NCI-H1694 (cell line): ENCODE measurements at places on chromosomes 11 and 22.

DNA sequence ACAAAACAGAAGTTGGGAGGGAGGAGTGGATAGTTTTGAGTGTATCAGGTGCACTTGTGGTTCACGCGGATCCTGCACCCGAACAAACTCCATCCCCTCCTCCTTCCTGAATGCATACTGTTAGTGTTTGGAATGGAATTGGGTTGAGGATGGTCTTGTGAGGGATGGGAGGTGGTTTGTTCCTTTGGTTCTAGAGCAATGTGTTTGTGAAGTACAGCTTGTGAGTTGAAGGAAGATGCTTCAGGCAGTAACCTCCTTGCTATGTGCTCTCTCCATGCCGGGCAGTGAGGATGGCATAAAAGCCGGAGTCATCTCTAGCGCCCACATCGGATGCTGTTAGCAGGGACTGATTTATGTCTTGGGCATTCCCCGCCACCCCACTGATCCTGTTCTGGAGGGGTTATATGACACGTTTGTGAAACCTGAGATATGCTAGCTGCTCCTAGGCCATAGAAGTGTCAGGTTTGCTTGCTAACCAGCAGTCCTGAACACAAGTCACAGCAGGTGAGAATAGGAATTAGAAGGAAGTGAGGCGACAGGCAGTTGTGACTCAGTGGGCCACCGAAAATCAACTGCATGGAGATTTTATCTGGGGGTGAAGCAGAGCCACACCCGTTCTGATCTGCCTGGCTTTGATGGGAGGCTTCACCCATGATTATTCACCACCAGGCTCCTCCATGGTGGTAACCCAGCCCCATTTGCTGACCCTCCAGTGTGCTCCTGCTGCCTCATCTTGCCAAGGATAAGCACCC lies 2.2 kb downstream of the BCR start:
- DNase-seq: no peak

GRCh38 chr22:19052941-19053541 lies 69.2 kb downstream of the DGCR2 start:
- no peak for DNase-seq

GRCh38 chr11:12195768-12196167 lies 85.4 kb downstream of the MICAL2 start:
- no peak for DNase-seq

GRCh38 chr11:78217650-78218541 lies 29.2 kb downstream of the USP35 start:
- DNase-seq: no peak

- DNase-seq: no peak
Measured at GRCh38 chr11:36019005-36019596, 75.2 kb downstream of the LDLRAD3 start.

DNA sequence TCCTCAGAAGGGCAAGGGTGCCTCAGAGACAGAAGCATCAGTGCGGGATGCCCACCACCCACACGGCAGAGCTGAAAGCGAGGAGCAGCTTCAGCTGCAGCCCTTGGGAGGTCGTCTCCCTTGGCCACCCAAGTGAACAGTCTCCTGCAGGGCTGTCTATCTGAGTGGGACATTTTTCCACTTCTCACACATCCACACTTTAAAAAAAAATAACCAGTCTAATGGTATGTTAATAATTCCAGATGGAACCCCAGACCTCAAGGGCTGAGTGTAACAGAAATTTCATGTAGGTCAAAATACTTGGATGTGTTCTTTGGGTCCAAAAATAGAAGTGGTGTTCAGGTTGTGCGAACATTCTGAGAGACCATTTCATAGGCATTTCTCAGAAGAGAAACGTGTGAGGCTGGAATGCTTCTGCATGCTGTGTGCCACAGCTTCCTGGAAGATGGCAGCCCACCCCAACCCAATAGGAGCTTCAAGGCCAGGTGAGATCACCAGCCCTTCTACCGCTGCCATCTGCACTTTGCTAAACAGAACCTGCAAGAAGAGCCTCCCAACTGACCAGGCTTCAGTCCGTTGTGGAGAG lies 623.2 kb downstream of the OPCML start:
- no peak for DNase-seq

GRCh38 chr11:79937676-79938334 lies 497.0 kb upstream of the TENM4 start:
- DNase-seq: no peak

- no peak for DNase-seq
Measured at GRCh38 chr22:28992565-28993356, 68.9 kb downstream of the C22orf31 start.
